DMS 273 treated with DMSO at 0.1 percent for 48 hours (cell line): ENCODE measurements at places on chromosomes 12 and 14.

GRCh38 chr14:35268946-35269345 is 23.2 kb upstream of the PSMA6 start:
- DNase-seq: no peak

- no peak for DNase-seq
Measured at GRCh38 chr14:54669721-54670561, 103.0 kb downstream of the SAMD4A start.

DNA sequence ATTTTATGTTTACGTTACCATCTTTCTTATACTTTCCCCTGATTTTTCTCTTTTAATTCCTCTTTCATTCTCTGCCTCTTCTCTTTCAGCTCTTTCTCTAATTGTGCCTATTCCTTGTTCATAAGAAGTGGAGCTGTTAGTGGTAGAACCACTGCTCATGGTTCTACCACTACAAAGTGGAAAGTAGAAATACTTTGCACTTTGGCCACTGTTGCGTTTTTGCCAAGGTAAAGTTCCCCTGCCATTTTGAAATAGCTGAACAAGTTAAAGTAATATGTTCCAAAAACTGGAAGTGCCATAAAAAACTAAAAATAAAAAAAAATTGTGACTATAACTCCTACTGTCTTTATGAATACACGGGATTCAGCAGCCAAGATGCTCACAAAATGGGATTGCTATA is 130.6 kb downstream of the MON2 start:
- DNase-seq: no peak

GRCh38 chr14:95948558-95948981 is 71.9 kb downstream of the TUNAR start:
- DNase-seq: no peak

DNA sequence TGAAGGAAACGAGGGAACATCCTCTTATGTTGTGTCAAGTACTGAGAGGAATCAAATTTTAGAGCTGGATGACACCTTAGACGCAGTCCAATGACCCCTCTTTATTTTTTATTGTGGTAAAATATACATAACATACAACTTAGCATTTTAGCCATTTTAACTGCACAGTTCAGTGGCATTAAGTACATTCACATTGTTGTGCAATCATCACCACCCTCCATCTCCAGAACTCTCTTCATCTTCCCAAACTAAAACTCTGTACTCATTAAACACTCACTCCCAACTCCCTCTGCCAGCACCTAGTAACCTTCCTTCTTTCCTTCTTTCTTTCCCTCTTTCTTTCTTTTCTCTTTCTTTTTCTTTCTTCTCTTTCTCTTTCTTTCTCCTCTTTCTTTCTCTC is 97.2 kb upstream of the SLC24A4 start:
- no peak for DNase-seq

DNA sequence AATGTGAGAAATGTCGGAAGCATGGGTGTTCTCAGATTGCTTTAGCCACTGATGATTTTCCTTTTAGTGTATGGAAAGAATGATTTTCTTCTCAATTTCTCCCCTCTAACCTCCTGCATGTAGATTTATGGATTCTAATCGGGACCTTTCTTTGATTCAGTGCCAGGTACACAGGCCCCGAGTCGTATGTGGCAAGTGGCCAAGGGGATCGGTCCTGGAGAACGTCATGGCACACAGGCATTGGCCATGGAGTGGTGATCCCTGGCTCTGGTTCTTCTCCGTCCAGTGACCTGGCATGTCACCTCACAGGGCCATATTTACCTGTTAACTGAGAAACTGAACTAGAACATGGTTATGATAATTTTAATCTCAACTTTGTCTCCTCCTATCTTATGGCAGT is 58.1 kb downstream of the ETV6 start:
- DNase-seq: no peak

DNA sequence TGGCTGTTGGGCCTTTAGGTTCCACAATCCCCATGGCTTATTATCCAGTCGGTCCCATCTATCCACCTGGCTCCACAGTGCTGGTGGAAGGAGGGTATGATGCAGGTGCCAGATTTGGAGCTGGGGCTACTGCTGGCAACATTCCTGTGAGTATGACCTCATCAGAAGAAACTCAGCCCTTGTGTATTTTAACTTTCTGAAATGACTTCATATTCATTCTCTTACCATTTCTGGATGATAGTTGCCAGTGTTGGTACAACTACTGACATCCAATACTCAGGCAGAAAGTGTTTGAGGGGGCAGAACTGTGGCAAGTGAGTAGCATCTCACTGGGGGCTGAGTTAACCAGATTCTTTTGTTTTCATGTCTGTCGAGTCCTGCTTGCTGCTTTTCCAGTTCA is 2.3 kb downstream of the DAZAP2 start:
- DNase-seq: no peak

DNA sequence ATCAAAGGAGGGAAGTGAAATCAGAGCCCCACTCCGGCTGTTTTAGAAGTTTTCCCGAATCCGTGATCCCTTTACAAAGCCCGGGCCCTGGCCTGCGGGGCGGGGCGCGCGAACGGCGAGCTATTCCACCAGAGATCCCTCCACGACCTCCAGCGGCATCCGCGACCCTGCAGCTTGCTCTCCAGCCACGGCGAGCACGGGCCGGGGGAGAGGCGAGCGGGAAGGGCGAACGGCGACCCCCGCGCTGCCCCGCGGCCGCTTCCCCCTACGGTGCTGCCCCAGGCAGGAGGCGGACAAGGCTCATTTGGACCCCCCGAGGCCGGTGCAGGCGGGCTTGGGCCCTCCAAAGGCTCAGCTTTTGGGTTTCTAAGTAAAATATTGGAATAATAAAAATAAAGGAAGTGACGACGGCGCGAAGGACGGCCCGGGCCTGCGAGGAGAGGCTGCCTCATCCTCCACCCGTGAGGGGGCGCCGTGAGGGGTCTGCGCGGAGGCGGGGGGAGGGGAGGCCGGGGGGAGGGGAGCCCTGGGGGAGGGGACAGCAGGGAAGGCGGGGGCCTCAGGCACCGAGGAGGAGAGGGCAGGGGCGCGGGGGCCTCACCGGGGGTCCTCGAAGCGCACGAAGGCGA is 613 bp downstream of the SRSF9 start:
- DNase-seq: no peak

- DNase-seq: no peak
Measured at GRCh38 chr12:31031951-31032335, 41.7 kb upstream of the DDX11 start.

- no peak for DNase-seq
Measured at GRCh38 chr14:53011053-53011462, 60.2 kb upstream of the FERMT2 start.

DNA sequence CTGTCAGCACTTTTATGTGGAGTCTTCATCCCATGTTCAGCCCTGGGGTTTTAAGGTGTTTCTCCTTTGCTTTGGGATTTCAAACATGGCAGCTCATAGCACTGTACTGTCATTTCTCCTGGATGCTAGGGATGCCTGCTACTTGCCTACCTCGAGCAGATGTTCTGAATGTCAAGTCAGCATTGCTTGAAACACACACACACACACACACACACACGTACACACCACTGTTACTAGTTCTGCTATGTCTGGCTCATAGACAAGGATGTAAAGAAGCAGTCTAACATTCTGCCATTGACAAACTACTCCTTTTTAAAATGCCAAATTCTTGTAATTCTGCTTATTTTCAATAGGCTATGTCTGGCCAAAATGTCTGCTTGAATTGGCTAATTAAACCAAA is 72.7 kb downstream of the SAMD4A start:
- no peak for DNase-seq

DNA sequence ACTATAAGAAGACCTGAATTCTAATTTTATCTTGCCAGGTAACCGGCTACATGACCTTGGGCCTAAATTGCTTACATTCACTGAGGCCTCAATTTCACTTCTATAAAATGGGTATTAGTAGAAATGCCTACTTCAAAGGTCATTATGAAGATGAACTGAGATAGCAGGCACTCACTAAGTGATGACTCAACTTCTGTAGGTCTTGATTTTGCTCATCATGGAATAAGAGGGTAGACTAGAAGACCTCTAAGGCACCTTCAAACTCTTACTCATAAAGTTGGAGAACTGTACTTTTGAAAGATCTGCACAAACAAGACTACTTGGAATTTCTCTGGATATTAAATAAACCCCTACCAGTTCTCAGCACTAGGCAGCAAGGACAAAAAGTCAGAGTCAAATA is 39.3 kb upstream of the FRMD6 start:
- no peak for DNase-seq

GRCh38 chr12:3071107-3071506 is 6.1 kb upstream of the TSPAN9 start:
- DNase-seq: no peak

DNA sequence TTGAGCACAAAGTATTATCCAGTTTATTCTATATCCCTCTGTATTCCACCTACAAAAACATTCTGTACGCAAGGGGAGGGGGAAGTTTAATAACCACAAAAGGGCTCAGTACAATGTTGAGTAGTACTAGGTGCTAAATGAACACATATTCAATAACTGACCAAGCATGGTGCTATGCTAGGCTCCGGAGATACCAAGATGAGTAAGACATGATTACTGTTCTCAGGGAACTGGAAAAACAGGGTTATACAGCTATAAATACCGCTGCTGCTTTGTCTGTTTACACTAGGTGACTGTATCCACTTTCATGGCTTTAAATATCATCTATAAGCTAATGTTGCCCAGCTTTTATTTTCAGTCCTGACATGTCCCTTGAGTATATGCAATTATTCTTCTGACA is 135.8 kb downstream of the INSM2 start:
- DNase-seq: no peak

- no peak for DNase-seq
Measured at GRCh38 chr14:71410578-71411284, 503.5 kb downstream of the PCNX1 start.

DNA sequence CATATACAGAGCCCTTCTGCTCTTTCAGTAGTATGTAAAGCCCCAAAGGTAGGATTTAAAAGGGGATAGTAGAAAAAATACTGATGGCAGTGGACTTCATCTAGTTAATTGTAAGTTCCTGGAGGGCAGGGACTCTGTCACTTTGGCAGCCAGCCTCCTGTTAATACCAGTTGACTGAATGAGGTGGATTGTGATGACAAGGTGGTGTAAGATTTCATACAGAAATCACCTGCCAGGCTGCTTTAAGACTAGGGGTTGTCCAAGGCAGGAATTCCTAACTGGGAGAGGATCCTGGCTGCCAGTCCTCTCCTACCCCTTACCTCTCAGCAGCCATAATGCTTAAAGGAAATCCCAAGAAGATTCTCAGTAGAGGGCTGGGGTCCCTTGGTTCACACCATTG is 7.3 kb downstream of the DYRK2 start:
- no peak for DNase-seq
